Epithelial cell of esophagus (primary cell): ENCODE measurements at places on chromosomes 16 and 17.

DNA sequence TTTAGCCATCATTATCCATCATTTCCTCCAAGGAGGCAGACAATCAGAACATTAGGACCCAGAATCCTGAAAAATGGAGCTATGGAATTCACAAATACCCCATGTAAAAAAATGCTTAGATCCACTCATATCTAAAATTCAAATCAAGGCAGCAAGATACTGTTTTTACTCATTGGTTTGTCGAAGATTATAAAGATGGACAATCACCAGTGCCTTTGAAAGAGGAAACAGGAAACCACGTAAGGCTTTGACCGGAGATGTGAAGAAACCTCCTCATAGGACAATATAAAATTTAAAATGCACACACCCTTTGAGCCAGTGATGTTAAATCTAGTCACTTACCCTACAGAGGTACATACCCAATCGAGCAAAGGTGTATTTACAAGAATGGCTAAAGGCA is 130.0 kb downstream of the XYLT1 start:
- no peak for DNase-seq

- DNase-seq: no peak
Observed at GRCh38 chr17:79033046-79033616, 9.2 kb downstream of the C1QTNF1 start.

DNA sequence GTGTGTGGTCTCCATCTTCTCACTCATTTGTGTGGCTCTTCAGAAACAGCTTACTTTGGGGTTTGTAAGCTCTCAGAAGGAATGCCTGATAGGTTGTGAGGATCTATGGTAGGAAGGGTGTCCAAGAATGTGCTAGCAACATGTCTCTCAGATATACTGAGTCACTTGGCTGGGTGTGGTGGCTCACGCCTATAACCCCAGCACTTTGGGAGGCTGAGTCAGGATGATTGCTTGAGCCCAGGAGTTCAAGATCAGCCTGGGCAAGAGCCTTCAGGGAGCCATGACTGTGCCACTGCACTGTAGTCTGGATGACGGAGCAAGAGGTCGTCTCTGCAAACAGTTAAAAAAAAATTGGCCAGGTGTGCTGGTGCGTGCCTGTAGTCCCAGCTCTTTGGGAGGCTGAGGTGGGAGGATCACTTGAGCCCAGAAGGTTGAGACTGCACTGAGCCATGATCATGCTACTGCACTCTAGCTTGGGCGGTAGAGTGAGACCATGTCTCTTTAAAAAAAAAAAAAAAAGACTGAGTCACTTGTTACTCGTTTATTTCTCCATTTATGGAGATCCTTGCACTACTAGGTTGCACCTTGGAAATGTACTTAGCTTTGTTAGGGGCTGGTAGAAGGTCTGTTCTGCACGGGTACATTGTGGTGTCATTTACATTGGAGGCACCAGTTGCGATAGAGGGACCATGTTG is 232.0 kb downstream of the SNX29 start:
- peak; percentile 58 for DNase-seq

DNA sequence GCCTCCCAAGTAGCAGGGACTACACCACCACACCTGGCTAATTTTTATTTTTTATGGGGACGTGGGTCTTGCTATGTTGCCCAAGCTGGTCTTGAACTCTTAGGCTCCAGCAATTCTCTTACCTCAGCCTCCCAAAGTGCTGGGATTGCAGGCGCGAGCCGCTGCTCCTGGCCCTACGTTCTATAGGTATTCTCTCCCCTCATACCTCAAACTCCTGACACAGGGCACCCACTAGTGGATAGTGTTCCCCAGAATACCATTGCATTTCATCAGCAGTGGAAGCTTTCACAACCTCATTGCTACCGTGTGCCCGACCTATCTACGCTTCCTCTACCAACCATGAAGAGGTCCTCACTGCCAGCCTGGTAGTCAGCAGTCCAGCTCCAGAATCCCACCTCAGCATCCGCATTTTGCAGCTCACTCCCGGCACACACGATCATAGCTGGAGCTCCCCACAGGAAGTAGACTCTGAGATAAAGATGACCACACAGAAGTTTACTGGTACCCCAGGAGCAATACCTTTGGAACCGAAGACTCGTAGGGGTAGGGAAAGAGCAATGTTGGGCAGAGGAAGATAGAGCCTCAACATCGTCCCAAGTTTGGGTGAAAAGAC is 9.3 kb downstream of the CTRB2 start:
- DNase-seq: no peak

- DNase-seq: no peak
Observed at GRCh38 chr17:52106072-52106471, 52.4 kb downstream of the CA10 start.

GRCh38 chr16:50815382-50815781 is 73.5 kb downstream of the CYLD start:
- DNase-seq: no peak

- no peak for DNase-seq
Observed at GRCh38 chr16:73265124-73265837, 217.4 kb upstream of the ZFHX3 start.

GRCh38 chr16:5393070-5393469 is 295.5 kb upstream of the EEF2KMT start:
- DNase-seq: no peak

DNA sequence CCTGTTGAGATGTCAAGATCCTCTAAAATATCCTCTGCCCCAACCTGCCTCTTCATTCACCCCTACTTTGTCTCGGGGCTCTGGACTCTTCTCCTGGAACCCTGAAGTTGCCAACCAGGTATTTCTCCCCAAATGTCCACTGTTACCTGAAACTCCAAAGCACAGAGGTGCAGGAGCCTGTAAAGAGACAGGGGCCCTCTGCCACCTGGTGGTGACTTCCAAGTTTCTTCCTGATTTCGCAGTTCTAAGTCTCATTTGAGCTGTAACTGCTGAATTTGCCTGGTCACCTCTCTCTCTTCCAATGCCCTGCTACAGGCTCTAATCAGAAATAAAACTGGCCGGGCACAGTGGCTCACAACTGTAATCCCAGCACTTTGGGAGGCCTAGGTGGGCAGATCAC is 77.1 kb upstream of the RCVRN start:
- no peak for DNase-seq
